ENCODE measurements at places on chromosomes 5 and 9.

DNA sequence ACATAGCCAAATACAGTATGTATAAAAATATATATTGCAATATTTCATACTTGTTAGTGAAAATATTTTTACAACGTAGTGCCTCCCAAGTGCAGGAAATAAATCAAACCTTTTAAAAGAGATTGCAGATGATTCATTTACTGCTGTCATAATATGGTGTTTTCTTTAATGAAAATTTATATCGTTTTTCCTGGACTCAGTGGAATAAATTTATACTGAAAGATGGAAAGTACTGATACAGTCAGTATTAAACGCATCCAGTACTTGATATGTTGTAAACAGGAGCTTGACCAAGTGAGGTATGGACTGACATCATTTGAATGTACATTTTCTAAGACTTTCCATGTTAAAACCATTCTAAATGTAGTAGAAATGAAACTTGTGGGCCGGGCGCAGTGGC, 143.4 kb upstream of the ZNF608 start:
- no peak for DNase-seq

- DNase-seq, result no peak
These were observed 107.8 kb downstream of the WNK2 start for GRCh38 chr9:93291536-93292287.

DNA sequence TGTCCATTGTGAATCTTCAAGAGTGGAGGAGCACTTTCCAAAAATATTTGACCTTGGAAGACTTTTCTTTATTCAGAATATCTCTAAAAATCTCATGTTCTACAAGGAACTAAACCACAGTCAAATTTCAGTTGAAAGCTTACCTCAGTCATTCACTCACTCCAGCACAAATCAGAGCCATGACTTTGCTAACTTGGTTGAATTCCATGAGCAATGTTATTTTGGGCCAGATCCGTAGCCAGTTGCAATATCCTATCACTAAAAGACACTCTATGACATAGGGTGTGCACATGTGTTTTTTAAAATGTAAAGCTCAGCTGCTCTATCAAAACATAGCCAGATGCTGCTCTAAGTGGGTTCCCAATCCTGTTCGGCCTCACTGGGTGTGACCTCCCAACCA, 156.1 kb upstream of the ANKRD55 start:
- DNase-seq, result no peak

- DNase-seq, result no peak
These were observed 15.8 kb downstream of the LMAN2 start for GRCh38 chr5:177335701-177336065.

GRCh38 chr9:114894609-114895433, 35.6 kb downstream of the TNFSF8 start:
- peak; percentile 98 for DNase-seq

DNA sequence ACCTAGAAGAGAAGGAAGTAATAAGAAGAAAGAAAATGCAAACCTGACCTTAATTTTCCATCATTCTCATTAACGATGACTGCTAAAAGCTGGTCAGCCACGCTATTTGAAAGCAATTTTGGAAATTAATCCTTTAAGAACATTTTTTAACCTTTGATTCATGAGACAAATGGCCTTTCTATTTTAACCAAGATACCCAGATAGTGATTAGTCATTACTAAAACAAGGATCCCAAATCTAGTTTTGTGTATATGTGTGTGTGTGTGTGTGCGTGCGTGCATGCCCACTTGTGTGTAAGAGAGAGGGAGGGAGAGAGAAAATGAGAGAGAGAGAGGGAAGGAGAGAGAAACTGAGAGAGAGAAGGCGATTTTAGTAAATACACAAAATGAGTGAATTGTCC, 329.5 kb downstream of the DEPDC1B start:
- DNase-seq, result peak; percentile 17

DNA sequence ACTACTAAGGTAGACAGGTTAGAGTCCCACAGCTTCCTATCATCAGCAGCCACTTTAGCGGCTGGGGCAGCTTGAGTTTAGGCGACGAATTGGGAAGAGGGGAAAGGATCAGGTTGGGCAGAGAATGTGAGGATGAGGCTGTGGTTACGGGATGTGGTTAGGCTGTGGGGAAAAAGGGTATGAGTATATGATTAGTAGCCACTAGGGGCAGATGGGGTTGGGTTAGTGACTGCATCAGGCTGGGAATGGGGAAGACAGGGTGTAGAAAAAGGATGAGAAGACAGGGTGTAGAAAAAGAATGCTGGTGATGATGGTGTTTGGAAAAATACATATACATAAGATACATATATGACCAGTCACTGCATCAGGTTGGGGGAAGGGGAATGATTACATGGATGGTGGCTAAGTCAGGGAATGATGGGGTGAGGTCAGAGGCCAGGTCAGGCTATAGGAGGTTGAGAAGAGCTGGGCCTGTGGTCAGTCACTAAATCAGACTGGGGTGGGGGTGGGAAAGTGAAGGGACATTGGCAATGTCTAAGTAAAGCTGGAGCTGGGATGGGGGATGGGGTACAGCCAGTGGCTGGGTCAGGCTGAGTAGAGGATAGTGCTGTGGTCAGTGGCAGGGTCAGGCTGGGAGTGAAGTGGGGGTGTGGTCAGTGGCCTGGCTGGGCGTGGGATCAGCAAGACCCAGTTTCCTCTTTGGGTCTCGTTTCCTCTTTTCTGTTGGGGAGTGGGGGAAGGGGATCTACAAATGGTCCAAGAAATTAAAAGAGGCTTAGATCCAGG, 2.1 kb downstream of the TLN1 start:
- DNase-seq, result peak; percentile 95

DNA sequence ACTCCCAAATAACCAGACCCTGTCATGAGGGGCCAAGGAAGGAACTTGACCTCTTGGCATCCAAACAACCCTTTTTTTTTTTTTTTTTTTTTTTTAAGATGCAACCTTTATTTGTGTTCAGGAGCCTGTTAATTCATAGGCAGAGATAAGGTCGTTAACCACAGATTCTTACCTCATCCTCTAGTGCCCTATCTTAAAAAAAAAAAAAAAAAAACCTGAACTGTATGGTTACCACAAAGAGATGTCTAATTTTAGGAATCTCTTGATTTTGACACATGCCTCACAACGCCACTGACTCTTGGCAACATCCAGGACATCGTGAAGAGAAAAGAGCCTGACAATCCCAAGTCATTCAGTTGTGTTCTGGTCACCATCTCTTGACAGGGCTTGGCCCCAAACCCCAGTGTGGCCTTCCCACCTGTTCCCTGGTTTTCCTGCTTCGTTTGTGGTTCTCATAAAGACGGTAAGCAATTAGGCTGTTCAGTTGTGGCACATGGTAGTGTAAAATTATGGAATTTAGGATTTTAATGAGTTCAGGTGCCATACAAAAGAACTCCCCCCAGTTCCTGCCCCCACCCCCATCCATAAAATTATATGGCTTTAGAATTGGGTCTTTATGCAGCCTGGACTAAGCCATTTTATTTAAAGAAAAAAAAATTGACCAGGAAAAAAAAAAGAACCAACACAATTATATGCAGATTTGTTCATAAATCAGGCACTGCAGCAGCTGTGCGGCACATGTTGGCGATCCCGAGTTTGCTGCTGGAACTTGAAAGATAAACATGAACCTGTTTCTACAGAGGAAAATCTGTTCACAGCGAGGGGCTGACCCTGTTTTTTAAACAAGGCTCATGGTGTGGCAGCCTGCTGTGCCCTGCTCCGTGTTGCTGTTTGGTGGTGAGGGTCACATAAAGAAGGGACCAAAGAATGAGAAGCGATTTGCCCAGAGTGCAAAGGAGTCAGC, 267.8 kb upstream of the CLINT1 start:
- DNase-seq, result no peak

GRCh38 chr5:107337281-107337680, 333.5 kb downstream of the EFNA5 start:
- peak; percentile 17 for DNase-seq

DNA sequence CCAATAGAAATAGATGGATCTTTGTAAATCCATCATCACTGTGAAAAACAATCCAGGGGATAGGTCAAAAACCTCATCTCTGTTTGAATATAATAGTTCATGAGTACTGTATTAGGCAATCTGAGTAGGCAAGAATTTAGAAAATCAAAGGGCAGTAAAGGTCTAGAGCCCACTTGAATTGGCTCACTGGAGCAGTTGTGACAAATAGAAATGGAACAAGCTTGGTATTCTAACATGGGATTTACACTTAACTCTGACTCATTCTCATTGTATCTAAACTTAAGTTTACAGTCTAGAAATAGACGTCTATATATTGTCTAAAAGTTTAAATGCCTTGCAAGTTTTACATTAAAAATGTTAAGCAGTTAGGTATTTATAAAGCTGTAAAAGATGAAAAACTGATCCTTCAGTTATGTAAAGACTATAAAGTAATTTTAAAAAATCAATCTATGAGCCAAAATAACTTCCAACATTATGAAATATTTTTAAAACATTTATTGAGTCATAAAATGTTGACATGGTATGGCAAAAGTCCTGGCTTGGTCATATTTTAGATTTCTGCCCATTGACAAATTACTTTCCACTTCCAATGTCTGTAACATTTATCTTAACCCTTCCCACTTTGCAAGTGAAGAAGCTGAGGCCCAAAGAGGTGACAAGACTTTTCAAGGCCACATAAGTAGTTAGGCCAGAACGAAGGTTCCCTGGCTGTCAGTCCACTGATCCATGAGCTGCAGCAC, 203.7 kb upstream of the NREP start:
- peak; percentile 89 for DNase-seq

DNA sequence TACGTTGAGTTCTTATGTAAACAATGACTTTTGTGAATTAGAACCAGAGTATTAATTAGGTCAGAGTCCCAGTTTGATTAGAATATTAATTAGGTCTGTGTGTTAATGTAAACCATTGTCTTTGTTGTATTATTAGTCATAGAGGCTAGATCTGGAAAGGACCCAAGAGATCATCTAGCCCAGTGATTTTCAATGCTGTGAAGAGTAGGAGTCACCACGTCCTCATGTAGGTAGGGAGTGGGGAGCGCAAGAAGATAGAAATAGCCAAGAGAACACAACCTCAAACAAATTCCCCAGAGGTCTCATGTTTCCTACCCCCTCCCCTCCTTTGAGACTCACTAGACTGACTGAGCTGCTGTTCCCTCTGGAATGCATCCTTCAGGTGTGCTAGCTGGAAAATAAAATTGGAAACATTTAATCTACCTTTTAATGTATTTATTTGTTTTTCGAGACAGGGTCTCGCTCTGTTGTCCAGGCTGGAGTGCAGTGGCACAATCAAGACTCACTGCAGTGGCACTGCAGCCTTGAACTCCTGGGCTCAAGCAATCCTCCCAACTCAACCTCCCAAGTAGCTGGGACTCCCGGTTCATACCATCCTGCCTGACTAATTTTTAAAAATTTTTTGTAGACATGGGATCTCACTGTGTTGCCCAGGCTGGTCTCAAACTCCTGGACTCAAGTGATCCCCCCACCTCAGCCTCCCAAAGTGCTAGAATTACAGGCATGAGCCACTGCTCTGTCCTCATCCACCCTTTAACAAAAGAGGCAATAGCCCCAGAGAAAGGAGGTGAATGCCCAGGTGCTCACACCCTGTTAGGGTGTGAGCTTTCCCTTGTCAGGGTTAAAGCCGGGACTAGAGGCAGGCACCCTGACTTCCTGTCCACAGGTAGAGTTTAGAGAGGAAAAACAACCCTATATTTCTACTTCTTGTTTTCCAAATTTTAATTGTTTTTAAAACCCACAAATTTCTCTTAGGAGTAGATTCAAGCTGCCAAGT, 92.9 kb downstream of the INIP start:
- DNase-seq, result no peak

DNA sequence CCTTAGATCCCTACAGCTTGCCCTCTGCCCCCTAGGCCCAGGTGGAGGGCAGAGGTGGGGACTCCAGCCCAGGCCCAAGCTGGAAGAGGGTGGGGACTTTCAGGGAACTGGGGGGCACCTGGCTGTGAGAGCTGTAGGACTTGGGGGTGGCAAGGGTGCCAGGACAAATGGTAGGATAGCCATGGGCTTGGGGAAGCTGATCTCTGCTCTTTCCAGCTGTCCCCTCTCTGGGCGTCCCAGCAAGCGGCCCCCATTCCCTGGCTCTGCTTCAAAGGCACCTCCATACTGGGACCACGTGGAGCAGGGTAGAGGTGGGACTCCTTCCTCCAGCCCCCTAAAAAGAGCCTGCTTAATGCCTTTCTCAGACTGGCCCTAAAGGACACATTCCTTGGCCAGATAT, 385 bp downstream of the LTC4S start:
- no peak for DNase-seq

DNA sequence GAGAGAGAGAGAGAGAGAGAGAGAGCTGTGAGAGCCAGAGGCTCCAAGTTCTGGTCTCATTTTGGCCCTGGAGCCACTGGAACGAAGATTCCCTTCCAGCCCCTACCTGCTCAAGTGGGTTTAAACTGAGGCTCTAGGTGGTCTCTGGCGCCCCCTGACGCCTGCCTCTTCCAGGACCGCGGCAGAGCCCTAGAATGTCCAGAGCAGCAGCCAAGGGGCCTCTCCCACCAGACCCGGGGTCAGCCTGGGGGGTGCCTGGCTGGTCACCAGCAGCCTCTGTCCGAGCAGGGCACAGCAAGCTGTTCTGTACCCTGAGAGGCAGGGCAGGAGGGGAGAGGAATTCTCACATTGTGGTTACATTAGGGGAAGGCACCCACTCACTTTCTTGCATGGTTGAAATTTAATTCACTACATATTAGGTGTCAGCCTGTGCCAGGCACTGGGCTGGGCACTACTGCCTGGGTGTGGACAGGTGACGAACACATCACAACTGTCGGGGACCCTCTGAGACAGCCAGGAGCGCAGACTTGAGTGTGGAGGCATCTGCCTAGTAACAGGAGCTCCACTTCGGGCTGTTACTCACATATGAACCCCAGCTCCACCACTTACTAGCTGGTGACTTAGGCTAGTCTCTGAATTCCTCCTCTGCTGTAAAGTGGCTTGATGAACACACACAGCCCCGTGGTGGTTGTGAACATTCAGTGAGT, 44.5 kb downstream of the AMBP start:
- peak; percentile 14 for DNase-seq
